ENCODE measurements at places on chromosomes 4 and X.

GRCh38 chr4:166527500-166527899 is 654.5 kb downstream of the TLL1 start:
- no peak for DNase-seq

DNA sequence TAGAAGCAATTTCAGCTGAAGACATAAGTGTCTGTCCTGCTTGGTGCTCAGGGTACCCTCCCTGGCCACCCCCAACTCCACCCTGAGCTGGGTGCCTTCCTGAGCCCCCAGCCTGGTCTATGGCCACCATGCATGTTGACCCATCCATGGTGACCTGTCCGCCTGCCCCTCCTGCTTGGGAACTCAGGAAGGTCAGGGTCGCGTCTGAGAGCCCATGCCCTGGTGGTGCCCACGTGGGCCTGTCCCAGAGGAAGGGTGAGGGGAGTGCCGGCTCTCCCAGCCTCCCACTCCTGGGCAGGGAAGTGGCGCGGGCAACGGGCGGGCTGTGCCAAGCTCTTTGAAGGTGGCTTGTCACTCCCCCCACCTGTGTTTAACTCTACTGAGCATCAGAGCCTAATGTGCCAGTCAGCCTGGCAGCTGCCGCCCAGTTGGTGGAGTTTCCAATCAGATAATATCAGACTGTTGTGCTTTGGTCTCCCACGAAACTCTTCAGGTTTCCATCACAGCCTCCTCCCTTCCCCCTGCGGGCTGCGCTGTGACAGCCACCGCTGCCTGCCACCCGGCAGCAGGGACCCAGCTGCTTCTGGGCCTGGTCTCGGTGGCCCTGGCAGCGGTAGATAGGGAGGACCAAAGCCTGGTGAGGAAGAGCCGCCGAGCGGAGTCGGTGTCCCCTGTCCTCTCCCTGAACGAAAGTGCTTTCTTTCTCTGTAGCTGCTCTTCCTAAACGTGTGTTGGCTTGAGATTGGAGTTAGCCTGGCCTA is 4.8 kb downstream of the SH3BP2 start:
- peak; percentile 69 for DNase-seq

GRCh38 chrX:54615109-54615508 is 85.1 kb downstream of the GNL3L start:
- no peak for DNase-seq

GRCh38 chrX:54807524-54808108 is at the start of gene MAGED2:
Gene MAGED2 (plus strand): TSS chrX:54807745. CDS start chrX:54809332, 1,587 bp downstream.
- DNase-seq: no peak

GRCh38 chr4:128456171-128456570 is 168.6 kb upstream of the PGRMC2 start:
- no peak for DNase-seq

DNA sequence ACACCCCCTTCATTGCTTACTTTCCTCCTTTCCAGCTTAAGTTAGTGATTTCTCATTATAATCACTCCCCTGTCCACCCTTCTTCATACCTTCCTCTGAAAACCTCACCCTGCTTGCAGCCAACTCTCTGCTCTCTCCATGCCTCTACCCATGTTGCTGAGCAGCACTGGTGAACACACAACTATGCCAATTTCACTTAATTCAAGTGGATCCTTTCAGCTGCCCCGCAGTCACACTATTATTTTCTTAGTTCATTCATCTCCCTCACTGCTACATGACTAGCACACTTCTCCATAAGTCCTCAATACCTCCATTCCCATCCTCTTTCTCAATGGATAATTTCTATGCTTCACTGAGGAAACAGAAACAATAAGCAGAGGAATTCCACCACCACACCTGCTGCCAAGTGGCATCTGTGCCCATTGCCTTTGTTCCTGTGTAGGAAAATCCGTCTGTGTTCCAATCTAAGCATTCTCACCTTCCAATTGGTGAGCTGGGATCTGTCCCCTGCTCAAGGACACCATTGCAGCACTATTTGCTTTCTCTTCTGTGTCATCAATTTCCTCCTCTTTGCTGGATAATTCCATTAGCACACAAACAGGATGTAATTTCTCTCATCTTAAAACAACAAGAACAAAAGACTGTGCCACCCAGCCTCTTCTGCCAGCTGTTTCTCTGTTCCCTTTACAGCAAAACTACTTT is 25.2 kb upstream of the PRSS48 start:
- no peak for DNase-seq

GRCh38 chr4:140533951-140534480 is 10.0 kb downstream of the ELMOD2 start:
- DNase-seq: no peak

DNA sequence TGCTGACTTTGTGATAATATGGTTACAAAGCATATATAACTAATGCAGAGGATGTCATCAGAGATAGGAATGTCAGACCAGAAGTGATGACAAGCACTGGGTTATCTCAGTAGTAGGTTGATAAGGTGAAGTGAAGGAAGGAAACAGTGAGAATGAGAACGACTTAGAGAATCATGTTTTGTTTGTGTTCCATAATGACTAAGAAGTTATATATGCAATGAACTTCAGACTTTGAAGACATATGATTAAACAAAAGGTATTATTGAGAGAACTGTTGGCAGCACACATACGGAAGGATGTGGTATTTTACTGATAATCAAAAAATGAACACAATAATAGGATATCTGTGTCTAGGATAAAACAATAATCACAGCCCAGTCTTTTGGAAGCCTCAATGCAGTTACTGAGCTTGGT is 18.3 kb upstream of the HHIP start:
- DNase-seq: no peak
